ENCODE measurements at places on chromosomes 11 and 22.
A peak's percentile ranks its signal among the peaks of the same experiment; 100 is the strongest.

DNA sequence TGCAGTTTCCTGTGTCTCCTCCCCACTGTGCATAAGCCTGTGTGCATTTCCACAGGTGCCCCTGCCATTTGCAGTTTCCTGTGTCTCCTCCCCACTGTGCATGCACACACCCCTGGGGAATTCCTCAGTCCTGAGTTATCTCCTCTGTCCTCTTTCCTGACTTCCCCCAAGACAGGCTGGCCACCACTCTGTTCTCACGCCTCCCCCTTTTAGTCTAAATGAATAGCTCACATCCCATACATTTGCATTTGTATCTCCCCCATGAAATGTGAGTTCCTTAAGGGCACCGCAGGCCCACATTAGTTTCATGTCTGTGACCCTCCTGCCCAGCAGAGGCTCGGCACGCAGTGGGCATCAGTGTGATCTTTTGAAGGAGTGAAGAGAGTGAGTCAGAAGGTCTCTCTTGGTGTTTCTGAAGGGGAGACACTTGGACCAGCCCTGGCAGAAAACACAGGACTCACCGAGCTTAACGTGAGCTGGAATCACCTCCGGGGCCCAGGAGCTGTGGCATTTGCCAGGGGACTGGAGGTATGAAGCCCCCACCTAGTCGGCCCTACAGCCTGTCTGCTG, 6.2 kb downstream of the LRRC74B start:
- peak; percentile 23 for DNase-seq

DNA sequence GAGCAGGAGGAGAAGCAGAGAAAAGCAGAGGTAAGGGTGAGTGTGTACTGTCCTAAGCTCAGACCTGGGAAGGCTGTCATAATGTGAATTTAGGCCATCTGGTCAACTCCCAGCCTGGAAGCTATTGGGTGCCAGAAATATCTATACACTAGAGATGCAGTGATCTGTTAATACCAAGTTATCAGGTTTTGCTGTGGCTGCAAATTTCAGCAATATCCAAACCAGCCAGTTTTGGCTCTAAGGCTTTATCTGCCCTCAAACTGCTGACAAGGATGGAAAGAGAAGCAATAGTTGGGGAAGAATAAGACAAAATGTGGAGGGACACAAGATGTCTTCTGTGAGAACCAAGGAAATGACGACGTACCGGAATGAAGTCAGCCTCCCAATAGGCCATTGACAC, 62.9 kb downstream of the CYB5R2 start:
- no peak for DNase-seq

- DNase-seq: no peak
Measured at GRCh38 chr22:48079505-48080290, 1317.2 kb downstream of the TBC1D22A start.

- peak; percentile 25 for DNase-seq
Measured at GRCh38 chr11:67345920-67346819, 7.2 kb downstream of the POLD4 start.

- DNase-seq: no peak
Measured at GRCh38 chr11:33018840-33019239, 3.2 kb downstream of the DEPDC7 start.

GRCh38 chr11:3796801-3797328, 489 bp downstream of the NUP98 start:
- DNase-seq: no peak
